ENCODE measurements at places on chromosomes 16 and 17. TPM values are rescaled to one million over a fixed set of nuclear protein-coding genes. Genes with fewer than 3 reads are reported as not detected.

HEXIM1 gene
- 47.0 TPM for total RNA-seq

YWHAE gene
- total RNA-seq = 590 TPM

HBM gene
- total RNA-seq = not detected

TTYH2 gene
- total RNA-seq = 1.9 TPM

PPM1E gene
- 0.08 TPM for total RNA-seq

SOX9 gene
- total RNA-seq = 11.2 TPM

TMC8 gene
- 0.29 TPM for total RNA-seq

SEPTIN1 gene
- 1.9 TPM for total RNA-seq

TBC1D3 gene
- not detected for total RNA-seq

TMEM97 gene
- total RNA-seq = 51.1 TPM

C16orf46 gene
- 0.88 TPM for total RNA-seq

NGFR gene
- 0.69 TPM for total RNA-seq

ENPP7 gene
- total RNA-seq = not detected

STH gene
- total RNA-seq = not detected

PIRT gene
- not detected for total RNA-seq

FBXO39 gene
- not detected for total RNA-seq

MYH3 gene
- 1.4 TPM for total RNA-seq

P3H4 gene
- total RNA-seq = 31.7 TPM

KRT32 gene
- total RNA-seq = not detected

SLC6A2 gene
- total RNA-seq = not detected

CBLN1 gene
- not detected for total RNA-seq

All from A549 treated with RU486 at 1 μM for 4 hours (cell line).